ENCODE measurements at places on chromosomes 1 and 21.

- DNase-seq = no peak
Observed at GRCh38 chr1:145719230-145720079, at the start of gene CD160. CD160 (plus strand) TSS chr1:145719499; CDS start chr1:145728328, 8,829 bp downstream.

DNA sequence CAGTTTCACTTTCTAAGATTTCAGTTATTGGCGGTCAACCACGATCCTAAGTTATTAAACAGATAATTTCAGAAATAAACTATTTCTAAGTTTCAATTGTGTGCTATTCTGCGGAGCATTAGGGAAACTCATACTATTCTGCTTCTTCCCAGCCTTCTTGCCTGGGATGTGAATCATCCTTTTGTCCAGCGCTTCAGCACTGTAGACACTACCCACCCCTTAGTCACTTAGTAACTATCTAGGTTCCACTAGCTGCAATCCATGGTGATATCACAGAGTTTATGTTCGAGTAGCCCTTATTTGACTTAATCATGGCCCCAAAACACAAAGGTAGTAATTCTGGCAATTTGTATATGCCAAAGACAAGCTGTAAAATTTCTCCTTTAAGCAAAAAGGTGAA is 279.9 kb upstream of the ADAMTS5 start:
- no peak for DNase-seq

GRCh38 chr1:164635059-164635802 is 76.2 kb downstream of the PBX1 start:
- DNase-seq = no peak

- no peak for DNase-seq
Observed at GRCh38 chr1:201898992-201899391, 10.3 kb downstream of the SHISA4 start.

DNA sequence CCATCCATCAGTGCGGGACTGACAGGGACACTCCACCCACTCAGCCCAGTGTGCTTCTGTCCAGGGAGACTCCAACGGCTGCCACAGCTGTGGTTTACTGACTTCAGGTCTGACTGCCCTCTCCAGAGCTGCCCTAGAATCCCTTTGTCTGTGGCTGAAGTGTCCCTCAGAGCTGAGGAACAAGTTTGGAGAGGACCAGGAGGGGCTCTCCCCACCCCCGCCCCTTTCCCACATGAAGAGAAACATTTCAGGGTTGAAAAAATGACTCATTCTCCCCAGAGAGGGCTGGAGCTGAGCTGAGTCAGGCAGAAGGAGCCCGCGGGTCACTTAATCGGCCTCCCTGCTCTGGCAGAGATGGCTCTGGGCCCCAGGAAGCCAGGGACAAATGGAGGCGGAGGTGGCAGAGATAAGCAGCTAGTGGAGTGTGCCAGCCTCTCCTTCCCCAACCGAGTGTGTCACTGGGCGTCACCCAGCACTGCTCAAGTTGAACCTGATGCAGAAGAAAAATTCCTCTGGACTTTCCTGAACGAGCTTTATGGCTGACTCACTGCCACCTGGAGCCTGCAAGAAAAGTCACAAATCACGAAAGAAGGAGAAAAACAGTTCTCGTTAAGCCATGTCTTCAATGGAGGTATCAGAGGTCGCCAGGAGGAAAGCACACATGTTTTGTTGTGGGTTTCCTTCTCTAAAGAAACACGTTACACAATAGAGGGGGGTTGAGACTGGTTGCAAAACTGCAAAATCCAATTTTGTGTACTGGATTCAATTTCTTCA is 34.3 kb upstream of the ECE1 start:
- no peak for DNase-seq

- no peak for DNase-seq
Observed at GRCh38 chr1:17128361-17128760, 9.1 kb upstream of the PADI2 start.

GRCh38 chr21:45152265-45152746 is 77.9 kb downstream of the ADARB1 start:
- no peak for DNase-seq

DNA sequence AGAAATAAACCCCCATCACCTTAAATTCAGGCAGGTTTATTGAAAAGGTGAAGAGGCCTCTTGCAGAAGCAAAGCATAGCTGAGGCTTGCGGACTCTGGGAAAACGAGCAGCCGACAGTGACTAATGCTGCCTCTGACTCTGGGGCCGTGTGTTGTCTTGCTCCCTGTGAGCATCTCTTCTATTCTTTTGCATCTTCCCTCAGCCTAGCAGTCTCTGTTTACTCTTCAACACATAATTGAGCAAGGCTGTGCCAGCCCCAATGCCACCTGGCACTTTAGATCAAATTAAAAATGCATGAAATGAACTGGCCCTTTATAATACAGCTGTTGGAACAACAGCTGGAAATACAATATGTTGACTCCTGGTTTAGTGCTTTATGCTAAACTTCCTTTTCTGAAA is 18.4 kb upstream of the REG4 start:
- no peak for DNase-seq

- peak; percentile 43 for DNase-seq
Observed at GRCh38 chr1:65431111-65431705, 10.7 kb downstream of the LEPR start.

- DNase-seq = no peak
Observed at GRCh38 chr1:177138347-177138746, 26.2 kb downstream of the ASTN1 start.

- DNase-seq = no peak
Observed at GRCh38 chr1:243496187-243496646, 240.4 kb downstream of the SDCCAG8 start.

DNA sequence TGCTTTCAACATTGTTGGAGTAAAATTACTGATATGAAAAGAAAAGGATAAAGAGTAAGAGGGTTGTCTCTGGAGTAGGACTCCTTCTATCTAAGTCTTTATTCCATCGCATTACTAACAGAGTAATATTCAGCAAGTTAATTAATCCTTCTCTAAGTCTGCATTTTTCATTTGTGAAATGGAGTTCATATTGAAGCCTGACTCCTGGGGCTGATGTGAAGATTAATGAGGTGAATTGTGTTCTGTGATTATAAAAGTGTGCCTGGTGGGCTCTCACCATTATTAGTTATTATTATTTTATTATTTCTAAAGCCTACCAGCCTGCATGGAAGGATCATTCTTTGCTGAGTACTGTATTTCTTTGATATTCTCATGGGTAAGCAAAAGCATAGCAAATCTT is 1096.7 kb downstream of the KCNT2 start:
- no peak for DNase-seq

DNA sequence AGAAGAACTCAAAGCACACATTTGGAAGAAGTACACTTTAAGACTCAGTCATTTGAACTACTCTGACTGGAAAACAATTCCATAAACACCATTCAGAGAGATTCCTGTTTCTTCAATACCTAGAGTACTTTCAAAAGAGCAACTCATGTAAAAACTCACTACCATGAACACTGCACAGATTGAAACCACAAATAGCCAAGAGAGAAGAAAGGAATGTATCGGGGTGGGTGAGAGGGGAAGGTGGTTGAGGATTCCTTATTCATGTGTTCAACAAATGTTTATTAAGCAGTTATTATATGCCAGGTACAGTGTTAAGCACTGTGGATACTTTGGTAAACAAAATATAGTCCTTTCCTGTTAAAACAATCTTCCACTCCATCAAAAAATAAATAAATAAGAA is 64.7 kb downstream of the NRIP1 start:
- DNase-seq = no peak

DNA sequence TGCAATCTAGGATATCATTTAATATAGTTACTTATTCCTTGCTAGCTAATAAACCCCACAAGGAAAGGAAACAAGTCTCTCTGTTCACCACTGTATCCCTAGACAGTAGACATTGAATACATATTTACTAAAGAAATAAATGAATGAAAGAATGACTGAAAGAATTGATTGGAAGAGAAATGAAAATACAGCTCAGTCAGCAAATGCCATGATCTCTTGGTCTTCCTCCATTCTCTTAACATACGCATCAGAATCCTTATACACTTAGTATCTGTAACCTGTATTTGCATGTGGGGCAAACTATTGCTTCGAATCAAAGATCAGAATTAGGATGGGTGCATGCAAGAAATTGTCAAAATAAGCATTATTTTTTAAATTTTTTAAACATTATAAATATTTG is 500.8 kb upstream of the ADGRL2 start:
- DNase-seq = no peak

DNA sequence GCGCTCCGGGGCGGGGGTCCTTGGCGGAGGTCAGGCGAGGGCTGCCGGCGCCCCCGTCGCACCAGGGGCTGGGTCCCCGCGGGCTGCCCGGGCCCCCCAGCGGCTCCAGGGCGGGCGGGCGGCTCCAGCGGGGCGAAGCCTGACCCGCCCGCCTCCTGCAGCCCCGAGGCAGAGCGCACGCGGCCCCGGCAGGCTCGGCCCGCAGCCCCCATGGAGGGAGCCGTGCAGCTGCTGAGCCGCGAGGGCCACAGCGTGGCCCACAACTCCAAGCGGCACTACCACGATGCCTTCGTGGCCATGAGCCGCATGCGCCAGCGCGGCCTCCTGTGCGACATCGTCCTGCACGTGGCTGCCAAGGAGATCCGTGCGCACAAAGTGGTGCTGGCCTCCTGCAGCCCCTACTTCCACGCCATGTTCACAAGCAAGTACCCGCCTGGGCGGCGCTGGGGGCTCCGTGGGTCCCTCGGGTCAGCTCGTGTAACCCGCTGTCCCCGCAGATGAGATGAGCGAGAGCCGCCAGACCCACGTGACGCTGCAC is 817 bp downstream of the KLHL17 start:
- DNase-seq = no peak

DNA sequence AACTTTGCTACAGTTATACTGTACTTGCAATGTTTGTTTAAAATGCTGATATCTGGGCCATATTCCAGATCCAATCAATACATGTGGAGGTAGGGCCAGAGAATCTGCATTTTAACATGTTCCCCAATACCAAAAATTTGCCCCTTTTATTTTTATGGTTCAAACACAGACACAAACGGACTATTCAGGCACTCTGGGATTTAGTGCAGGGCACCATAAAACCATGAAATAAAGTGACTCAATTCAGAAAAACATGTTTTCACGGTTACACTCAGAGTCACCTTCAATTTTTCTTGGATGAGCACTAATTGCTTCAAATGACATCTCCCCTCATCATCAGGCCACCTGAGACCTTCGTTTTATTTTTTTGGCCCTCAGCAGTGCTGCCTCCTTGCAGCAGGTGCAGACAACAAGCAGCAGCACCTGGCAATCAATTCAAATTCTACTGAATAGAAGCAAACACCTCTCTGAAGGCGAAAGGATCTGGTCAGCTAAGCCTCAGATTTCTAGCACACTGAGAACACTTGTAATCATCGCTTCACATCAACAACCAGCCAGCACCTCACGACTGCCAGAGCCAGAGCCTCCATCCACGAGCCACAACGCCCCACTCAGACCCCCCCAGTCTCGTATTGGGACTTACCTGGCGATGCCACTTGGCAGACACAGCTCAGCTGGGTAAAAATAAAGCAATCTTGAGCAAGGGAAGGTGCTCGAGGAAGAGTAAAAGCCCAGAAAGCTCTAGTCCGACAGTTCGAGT is 1.1 kb downstream of the ERO1B start:
- no peak for DNase-seq
